ENCODE measurements at places on chromosomes 3 and 15.

DNA sequence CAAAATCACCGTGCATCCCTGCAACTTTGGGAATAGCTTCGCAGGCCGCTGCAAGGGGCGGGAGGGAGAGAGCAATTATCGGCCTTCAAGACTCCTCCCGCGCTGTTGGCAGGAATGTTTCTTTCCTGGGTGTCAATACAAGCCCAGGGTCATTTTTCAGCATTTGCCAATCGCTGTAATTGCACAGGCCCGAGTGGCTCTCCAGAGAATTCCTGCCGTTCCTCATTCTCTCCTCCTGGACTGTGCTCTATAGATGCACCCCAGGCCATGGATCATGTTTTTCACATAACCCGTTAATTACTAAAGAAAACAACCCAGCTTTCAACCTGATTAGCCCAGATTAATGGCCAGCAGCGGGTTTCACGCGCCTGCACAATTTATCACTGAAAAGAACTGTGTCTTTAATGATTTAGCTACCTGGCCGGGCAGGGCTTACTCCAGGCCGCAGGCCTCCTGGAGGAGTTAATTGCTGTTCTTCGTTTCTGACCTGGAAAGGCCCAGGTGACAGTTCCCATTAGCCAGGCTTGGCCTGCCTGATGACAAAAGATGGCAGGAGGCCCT, 144.3 kb downstream of the OPA1 start:
- no peak for DNase-seq

- peak; percentile 97 for DNase-seq
Observed at GRCh38 chr15:101294731-101295606, at the start of gene SNRPA1. TSS of gene SNRPA1 (minus strand) at chr15:101295248. CDS start at chr15:101295178, 70 bp downstream.

DNA sequence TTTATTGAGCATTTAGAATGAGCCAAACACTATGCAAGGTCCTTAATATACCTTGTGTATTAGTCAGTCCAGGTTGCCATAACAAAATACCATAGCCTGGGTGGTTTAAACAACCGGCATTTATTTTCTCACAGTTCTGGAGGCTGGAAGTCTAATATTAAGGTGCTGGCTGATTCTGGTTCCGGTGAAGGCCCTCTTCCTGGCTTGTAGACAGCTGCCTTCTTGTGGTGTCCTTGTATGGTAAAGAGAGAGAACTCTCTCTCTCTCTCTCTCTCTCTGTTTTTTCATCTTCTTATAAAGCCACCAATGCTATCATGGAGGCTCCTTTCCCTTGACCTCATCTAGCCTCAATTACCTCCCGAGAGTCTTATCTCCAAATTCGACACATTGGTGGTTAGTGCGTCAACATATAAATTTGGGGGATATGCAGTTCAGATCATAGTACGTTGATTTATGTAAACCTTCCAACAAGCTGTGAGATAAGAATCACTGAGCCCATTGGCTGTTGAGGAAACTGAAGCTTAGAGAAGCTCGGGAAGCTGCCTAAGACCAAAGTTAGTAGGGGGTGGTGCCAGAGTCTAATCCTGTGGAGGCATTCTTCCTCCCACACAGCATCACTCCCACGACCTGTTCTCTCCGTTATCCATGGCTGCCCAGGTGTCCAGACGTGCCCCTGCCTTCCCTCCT, 298.0 kb upstream of the PROK2 start:
- DNase-seq: no peak

DNA sequence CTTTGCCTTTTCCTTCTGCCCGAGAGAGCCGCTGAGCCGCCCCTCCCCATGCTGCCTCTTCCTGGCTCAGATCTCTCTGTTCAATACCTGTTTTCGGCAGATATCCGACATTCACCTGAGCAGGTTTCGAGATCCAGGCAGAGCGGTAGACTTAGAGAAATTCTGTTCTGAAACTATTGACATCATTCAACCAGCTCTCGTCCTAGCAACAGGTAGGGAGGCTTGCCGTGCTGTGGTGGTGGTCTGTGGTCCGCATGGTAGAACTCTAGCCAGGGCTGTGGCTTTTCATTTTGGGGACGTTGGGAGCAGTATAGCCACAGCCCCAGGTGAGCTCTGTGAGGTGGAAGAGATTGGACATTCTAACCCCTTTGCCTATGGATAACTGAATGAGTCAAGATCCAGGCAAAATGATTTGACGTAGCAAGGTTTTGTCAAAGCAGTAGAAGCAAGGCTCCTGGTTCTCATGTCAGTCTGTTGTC, 810 bp downstream of the TMEM62 start:
- DNase-seq: no peak

DNA sequence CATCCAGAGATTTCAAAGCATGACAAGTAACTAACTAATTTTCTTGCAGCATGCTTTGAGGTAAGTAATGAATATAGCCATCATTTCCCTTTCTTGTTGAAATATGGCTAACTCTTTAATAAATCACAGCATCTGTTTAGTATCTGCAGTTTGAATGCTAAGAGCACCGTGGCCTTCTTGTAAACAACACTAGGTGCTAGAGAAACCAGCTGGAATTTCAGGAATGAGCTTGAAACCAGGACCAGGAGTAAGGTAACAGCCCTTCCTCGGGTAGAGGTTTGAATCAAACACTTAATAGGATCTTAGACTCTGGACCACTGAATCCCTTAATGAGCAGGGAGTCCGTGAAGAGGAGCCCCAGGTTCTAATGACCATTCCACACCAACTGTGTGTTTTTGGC, 13.6 kb downstream of the CALML4 start:
- no peak for DNase-seq

DNA sequence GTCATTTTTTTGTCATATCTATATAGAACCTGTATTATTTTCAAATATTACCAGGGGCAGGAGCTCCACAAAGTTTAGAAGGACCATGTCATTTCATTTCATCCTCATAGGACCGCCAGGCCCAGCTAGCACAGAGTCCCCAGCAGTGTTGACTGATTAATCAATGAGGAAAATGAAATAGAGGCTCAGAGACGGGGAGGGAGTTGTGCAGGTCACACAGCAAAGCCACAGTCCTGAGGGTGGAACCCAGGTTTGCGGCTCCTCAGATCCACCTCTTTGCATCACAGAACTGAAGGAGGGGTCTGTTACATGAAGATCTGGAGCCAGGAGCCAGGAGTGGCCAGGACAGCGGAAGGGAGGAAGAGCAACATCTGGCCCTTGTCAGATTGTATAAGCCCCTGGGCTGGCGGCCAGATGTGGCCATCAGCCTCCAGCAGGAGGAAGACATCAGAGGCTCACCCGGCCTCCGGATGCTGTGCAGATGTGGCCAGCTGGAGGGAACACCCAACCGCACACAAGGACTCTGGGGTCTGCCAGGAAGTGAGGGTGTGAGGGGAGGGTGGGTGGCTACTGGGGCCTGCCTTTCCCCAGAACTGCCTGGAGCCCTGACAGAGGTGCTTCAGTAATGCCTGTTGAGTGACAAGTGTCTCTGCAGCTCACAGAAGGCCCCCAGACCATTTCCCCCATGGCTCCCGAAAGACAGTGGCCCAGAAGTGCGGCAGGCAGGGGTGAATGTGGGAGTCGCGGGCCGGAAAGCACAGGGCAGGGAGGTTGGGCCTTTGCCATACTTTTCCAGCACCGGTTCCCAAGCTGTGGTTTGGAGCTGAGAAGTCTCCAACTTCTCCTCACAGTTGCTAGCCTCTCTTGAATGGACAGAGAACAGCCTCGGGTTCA, 21.3 kb downstream of the EFCC1 start:
- no peak for DNase-seq

DNA sequence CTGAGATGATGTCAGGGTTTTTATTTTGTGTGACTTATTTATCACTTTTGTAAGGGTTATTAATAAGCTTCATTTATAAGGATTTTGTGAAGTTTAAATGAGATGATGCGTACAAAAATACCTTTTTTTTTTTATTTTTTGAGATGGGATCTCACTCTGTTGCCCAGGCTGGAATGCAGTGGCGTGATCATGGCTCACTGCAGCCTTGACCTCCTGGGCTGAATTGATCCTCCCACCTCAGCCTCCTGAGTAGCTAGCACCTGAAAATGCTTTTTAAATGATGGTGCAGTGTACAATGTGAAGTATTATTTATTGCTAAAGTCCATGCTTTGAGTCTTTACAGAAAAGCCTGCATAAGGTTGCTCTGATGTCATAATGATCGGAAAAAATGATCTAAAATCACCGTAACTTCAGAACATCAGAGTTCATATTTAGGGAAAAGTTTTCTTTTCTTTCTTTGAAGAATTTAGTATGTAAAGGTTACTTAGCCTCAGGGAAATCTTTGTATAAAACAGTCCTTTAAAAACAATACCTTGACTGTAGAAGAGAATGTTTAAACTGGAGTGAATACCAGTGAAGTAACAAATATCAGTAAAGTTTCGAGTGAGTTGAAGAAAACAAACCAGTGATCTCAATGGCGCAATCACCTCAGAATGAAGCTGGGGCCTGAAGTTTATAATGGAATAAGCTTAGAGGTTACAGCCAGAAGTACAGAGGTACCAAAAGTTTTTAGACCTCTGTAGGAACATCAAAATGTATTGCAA, 29.7 kb downstream of the TCF12 start:
- no peak for DNase-seq

GRCh38 chr3:160919942-160920341, 163.9 kb downstream of the PPM1L start:
- no peak for DNase-seq

- no peak for DNase-seq
Observed at GRCh38 chr15:26697913-26698312, 75.0 kb downstream of the GABRB3 start.

DNA sequence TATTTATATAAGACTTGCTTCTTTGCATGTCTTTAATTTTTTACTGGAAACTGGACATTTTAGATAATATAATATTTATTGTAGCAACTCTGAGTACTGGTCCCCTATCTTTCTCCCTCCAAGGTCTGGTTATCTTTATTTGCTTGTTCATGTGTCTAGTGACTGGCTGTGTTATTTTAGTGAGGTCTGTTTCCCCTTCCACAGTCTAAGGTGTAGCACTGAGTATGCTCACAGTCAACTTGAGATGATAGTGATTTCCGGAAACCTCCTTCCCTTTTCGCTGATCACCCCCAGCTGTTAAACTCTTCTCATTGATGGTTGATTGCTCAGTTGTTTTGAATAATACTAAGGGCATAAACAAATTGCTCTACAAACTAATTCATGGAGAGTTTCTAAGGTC, 37.0 kb downstream of the PCNP start:
- no peak for DNase-seq

- no peak for DNase-seq
Observed at GRCh38 chr3:13524979-13525669, 23.8 kb upstream of the FBLN2 start.

- DNase-seq: no peak
Observed at GRCh38 chr15:55552926-55553325, 35.2 kb downstream of the PYGO1 start.

DNA sequence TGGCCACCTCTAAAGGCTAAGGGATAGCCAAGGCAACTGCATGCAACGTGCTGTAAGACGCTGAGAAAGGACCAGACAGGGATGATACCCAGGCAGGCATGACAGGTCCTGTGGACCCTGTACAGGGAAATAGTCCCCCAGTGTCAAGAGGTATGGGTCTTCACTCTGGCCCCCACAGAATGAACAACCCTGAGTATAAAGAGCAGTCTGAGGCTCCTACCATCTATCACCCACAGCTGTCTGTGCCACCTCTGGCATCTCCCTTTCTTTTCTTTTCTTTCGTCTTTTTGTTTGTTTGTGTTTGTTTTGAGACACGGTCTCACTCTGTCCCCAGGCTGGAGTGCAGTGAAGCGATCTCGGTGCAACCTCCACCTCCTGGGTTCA, 18.7 kb downstream of the SLC25A20 start:
- DNase-seq: no peak

GRCh38 chr3:120072867-120073525, 21.3 kb downstream of the GSK3B start:
- DNase-seq: no peak

- no peak for DNase-seq
Observed at GRCh38 chr3:111143-112069, 85.2 kb upstream of the CHL1 start.

- no peak for DNase-seq
Observed at GRCh38 chr3:167872941-167873340, 137.4 kb downstream of the SERPINI1 start.

All from stimulated activated CD4-positive, alpha-beta T cell treated with anti-CD3 and anti-CD28 coated beads, Interleukin-2, amount 100 ng/mL, for 4 hours (primary cell).